ENCODE measurements at places on chromosomes 12 and 14. TPM values are rescaled to one million over a fixed set of nuclear protein-coding genes. Genes with fewer than 3 reads are reported as not detected.

CDCA3 gene
- 36.1 TPM for total RNA-seq

CACNA1C gene
- total RNA-seq = 11.7 TPM

MUCL1 gene
- total RNA-seq = not detected

BTG1 gene
- total RNA-seq = 162 TPM

DDX11 gene
- 238 TPM for total RNA-seq

FGFR1OP2 gene
- total RNA-seq = 77.0 TPM

POC1B gene
- 32.0 TPM for total RNA-seq

OTX2 gene
- total RNA-seq = 0.27 TPM

CIT gene
- total RNA-seq = 44.1 TPM

PLEKHD1 gene
- 2.0 TPM for total RNA-seq

SLC39A5 gene
- total RNA-seq = 65.2 TPM

SPIC gene
- total RNA-seq = not detected

KRT73 gene
- not detected for total RNA-seq

CMA1 gene
- total RNA-seq = not detected

SLC5A8 gene
- 0.12 TPM for total RNA-seq

TMEM119 gene
- 0.24 TPM for total RNA-seq

CACNB3 gene
- total RNA-seq = 72.3 TPM

Measured in progenitor cell of endocrine pancreas (in vitro differentiated cells).